Airway epithelial cell (primary cell): ENCODE measurements at places on chromosomes 2 and 18. TPM values are rescaled to one million over a fixed set of nuclear protein-coding genes. Genes with fewer than 3 reads are reported as not detected.

The CFAP53 gene
- total RNA-seq, result 0.85 and 1.3 TPM in 2 replicates

The GAREM2 gene
- 0.05 and 0.42 TPM in 2 replicates for total RNA-seq

The FAM210A gene
- total RNA-seq, result 13.3 TPM in 2 replicates

The LINC00305 gene
- total RNA-seq, result not detected in 2 replicates

The IL1RN gene
- 163 and 193 TPM in 2 replicates for total RNA-seq

The CYBRD1 gene
- total RNA-seq, result 9.6 and 11.6 TPM in 2 replicates

The MOCOS gene
- total RNA-seq, result 1.2 and 2.9 TPM in 2 replicates

The RAMP1 gene
- total RNA-seq, result 3.3 and 4.4 TPM in 2 replicates

The CTAGE1 gene
- total RNA-seq, result not detected in 2 replicates

The B4GALT6 gene
- total RNA-seq, result 1.8 and 3.7 TPM in 2 replicates

The C2orf66 gene
- 0.09 and 0.56 TPM in 2 replicates for total RNA-seq

The MTCL1 gene
- 11.8 and 14.5 TPM in 2 replicates for total RNA-seq

The AKAIN1 gene
- not detected in 2 replicates for total RNA-seq

The APOB gene
- not detected in 2 replicates for total RNA-seq

The TMEM247 gene
- total RNA-seq, result not detected in 2 replicates

The RGPD6 gene
- 6.2 and 11.9 TPM in 2 replicates for total RNA-seq

The KIF3C gene
- 11.6 and 15.1 TPM in 2 replicates for total RNA-seq

The GATA6 gene
- 4.0 and 5.9 TPM in 2 replicates for total RNA-seq

The ANKRD30BL gene
- total RNA-seq, result not detected in 2 replicates

The MC5R gene
- not detected in 2 replicates for total RNA-seq

The PROM2 gene
- 36.2 and 53.7 TPM in 2 replicates for total RNA-seq

The SGPP2 gene
- 15.7 and 16.4 TPM in 2 replicates for total RNA-seq

The FAM228A gene
- total RNA-seq, result 0.28 TPM in 1 of 2 replicates, not detected in the other

The DRC1 gene
- total RNA-seq, result not detected in 2 replicates

The CHN1 gene
- 3.4 and 4.4 TPM in 2 replicates for total RNA-seq

The GALNT14 gene
- total RNA-seq, result 22.8 and 28.1 TPM in 2 replicates

The NPAS2 gene
- 7.2 and 12.3 TPM in 2 replicates for total RNA-seq

The CLEC4F gene
- not detected in 2 replicates for total RNA-seq
